ENCODE measurements at places on chromosomes 12 and 14.

DNA sequence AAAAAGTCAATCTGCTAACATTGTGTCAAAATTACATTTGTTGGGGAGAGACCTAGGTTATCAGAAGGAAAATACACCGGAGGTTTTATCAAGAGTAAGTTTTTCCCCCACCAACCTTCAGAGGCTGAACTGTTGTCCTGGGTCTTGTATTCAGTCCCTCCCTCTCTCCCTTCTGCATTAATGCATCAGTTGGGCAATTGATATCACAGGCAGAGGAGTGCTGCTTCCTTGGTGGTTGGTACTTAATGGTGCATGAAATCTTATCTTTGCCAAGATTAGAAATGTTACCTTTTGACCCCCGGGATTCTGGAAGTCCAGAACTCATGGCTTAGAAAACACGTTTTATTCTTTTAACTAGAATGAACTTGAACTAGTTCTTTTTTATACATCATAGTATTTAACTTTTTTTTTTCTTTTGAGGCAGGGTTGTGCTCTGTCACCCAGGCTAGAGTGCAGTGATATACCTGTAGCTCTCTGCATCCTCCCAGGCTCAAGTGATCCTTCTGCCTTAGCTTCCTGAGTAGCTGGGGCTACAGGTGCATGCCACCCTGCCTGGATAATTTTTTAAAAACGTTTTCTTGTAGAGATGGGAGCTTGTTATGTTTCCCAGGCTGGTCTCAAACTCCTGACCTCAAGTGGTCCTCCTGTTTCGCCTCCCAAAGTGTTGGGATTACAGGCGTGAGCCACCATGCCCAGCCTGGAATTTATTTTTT, 4.9 kb downstream of the PCBP2 start:
- no peak for DNase-seq

GRCh38 chr12:4449851-4450221, 4.2 kb upstream of the FGF6 start:
- no peak for DNase-seq

- peak; percentile 58 for DNase-seq
Observed at GRCh38 chr12:57216014-57216911, at the start of gene NXPH4. Gene NXPH4 (plus strand): TSS chr12:57216794. CDS start chr12:57216970, 176 bp downstream.

- no peak for DNase-seq
Observed at GRCh38 chr12:3117591-3118015, 40.4 kb downstream of the TSPAN9 start.

GRCh38 chr14:32190673-32191072, 11.2 kb upstream of the RNU6-7 start:
- no peak for DNase-seq

DNA sequence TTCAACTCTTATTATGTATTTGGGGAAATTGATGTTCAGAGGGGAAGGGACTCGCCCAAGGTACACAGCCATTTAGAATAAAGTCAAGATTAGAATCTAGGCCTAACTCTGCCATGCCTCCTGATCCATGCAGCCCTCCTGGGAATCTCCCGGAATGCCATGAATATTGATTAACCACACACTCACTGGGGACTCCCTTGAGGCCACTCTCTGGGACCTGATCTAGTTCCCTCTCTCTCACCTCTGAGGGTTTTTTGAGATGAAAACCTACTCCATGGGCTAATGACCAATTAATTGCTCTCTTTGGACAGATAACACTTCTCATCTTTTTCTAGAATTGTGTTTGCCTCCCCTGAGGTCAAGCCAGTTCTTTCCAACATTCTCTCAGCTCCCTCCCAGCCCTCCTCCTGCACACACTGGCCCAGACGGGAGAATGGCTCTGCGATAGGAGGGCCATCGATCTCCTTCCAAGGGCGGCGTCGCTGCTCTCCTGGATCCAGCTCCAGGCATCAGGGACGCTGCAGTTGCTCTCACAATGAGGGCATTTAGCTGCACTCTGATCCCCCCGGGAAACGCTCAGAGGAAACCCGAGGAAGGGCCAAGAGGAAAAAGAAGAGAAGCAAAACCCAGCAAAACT, 22.6 kb downstream of the WSCD2 start:
- no peak for DNase-seq

DNA sequence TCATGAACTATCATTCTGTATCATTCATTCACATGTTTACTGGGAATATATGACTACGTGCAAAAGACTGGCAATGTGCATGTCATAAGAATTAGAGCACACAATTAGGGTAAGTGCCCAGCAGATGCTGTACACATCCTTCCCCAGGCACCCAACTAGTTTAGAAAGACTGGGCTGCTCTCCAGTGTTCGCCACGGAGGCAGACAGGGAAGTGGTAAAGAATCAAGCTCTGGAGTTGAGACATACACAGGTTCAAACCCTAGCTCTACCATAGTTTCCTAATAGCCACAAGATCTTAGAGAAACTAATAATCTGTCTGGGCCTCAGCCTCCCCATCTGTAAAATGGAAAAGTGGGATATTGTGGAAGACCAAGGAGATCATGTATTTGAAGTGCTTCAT, 6.8 kb downstream of the TMCC3 start:
- no peak for DNase-seq

- DNase-seq, result no peak
Observed at GRCh38 chr12:72546106-72546505, 273.9 kb downstream of the TRHDE start.

- DNase-seq, result peak; percentile 64
Observed at GRCh38 chr12:130526813-130527212, 189.1 kb downstream of the PIWIL1 start.

GRCh38 chr14:29663281-29663801, 264.3 kb downstream of the PRKD1 start:
- DNase-seq, result no peak

DNA sequence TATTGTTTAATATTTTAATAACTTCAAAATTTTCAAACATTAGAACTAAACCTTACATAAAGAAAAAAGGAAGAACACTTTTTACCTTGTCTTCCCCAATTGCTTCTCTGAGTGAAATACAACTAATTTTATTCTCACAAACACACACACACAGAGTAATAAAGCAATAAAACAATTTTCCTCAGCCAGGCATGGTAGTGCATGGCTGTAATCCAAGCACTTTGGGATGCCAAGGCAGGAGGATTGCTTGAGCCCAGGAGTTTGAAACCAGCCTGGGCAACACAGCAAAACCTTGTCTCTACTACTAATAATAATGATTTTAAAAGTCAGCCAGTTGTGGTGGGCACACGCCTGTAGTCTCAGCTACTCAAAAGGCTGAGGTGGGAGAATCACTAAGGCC, 13.1 kb downstream of the PPP1R12A start:
- no peak for DNase-seq

DNA sequence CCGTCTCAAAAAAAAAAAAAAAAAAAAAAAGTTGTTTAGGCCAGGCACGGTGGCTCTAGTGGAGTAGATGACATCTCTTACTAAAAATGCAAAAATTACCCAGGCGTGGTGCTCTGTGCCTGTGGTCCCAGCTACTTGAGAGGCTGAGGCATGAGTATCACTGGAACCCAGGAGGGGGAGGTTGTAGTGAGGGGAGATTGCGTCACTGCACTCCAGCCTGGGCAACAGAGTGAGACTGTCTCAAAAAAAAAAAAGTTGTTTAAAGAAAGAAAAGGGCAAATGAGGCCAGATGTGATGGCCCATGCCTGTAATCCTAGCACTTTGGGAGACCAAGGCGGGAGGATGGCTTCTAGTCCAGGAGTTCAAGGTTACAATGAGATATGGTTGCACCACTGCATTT, 36.6 kb upstream of the SPPL3 start:
- DNase-seq, result no peak

GRCh38 chr14:98858158-98858557, 413.8 kb downstream of the BCL11B start:
- DNase-seq, result no peak

- no peak for DNase-seq
Observed at GRCh38 chr14:58100735-58101368, 51.2 kb downstream of the ARMH4 start.

DNA sequence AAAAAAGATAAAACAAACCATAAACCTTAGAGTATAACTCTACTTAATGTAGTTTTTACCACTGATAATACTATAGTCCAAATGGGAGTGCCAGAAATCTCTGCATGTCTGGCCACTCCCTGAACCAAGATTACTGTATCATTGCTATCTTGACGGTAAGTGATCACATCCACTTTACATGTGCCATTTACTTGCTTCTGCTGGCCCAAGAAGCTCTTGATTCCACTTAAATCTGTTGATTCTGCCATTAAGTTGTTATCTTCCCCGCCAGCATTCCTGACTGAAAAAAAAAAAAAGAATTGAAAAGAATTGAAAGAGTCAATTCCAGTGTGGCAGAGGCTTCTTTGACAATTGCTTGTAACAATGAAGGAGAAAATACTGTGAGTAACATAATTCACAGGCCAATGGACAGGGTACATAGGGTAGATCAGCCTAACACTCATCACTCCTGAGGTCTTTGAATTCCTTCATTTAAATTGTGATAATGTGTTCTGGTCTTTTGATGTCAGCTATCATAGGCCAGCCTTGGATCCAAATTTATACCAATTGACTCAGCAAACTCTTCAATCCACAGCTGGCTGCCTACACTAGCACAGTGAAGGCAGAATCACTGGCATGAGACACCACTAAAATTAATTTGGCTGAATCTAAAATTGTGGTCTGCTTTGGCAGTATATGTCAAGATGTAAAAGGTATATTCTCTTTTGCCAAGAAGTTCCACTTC, 665.2 kb upstream of the FLRT2 start:
- DNase-seq, result no peak

- no peak for DNase-seq
Observed at GRCh38 chr12:114682785-114683708, 928 bp downstream of the TBX3 start.

DNA sequence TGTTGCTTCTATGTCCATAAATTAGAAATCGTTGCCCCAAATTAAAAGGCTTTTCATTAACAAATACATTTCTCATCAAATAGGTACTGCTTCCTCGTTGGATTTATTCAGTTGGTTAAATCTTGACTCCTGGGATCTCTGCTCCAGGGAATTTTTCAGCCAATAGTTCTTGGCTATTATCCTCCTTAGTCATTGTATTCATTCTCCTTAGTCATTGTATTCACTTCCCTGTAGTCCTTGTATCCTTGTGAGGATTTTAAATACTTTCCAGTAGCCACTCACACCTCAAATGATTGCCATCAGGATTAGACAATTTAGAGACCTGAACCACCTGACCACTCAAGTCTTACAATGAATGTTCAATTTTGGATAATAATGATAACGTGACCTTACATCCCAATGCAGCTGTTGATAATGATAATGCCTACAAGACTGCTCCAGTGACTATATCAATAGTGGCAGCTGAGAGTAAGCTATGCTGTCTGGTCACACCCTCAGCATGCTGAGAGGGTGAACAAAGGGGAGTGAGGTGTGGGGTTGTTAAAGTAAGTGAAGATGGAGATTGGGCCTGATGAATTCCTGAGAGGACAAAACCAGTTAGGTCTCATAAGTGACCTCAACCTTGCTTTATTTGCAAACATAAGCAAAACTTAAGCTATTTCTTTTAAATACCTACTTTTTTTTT, 193.7 kb upstream of the RTL1 start:
- no peak for DNase-seq

- DNase-seq, result no peak
Observed at GRCh38 chr12:92546259-92546634, 156.5 kb upstream of the PLEKHG7 start.

DNA sequence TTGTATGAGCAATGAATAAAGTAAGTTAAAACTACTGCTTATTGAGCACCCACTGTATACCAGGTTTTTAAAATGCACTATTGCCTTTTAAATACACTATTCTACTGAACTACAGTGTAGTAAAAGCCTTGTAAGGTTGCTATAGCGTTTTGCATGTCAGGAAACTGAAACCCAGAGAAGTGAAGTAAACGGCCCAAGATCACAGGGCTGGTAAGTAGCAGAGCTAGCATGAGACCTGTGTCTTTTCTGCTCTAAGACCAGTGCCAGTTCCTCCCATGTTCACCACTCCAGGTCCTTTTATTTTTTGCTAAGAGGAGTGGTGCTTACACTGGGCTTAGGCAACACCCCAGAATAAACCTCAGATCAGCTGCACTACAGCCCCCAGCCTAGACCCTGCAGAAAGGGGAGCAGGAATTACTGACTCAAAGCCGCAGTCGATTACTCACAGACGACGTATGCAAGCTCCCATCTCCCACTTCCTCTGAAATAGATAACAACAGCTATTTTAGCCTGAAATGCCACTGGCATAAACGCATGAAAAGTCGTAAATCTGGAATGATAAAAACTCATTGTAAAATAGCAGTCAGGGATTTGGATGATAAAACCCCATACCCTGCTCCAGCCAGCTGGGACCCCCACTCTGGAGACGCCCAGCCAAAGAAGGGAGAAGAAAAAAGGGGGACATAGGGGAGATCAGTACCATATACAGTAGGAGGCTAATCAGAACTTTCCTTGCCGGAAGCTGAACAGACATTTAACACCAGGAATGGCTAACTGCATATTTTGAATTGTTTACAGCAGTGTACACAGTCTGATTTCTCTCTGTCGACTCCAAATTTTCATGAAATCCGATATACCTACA, 108.3 kb downstream of the NUAK1 start:
- DNase-seq, result no peak

GRCh38 chr12:79056775-79057174, 192.2 kb downstream of the SYT1 start:
- DNase-seq, result no peak

DNA sequence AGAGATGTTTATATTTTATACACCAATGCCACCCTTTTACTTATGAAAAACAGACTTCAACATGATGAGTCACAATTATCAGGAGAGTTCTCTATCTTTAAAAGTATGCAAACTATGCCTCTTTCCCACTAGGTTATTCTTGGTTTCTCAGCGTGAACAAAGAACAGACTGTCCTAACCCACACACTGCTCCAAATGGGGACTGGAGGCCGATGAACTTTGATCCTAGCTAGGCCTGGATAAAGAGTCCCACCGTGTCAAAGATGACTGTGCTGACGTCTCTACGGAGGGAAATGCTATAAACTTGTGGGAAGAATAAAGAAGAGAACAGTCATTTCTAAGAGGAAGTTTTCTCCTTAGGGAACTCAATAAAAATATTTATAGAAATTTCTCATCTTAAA, 160.1 kb downstream of the EPS8 start:
- no peak for DNase-seq

DNA sequence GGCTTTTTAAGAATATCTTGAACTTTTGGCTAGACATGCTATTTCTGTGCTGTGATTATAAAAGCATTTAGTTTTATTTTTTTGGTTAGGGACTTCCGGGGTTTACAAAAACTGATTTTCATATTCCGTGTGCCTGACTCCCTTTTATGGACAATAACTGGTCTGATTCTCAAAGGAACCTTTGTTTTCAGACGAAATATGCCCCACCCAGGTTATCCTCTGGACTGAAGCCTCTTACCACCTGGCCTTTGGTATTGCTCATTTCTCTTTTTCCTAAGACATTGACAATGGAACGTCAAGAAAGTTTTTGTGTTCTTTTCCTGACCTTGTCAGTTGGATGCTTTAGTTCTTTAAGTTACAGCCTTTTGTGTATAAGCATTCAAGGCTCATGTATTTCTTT, 10.8 kb downstream of the TIGAR start:
- DNase-seq, result no peak

DNA sequence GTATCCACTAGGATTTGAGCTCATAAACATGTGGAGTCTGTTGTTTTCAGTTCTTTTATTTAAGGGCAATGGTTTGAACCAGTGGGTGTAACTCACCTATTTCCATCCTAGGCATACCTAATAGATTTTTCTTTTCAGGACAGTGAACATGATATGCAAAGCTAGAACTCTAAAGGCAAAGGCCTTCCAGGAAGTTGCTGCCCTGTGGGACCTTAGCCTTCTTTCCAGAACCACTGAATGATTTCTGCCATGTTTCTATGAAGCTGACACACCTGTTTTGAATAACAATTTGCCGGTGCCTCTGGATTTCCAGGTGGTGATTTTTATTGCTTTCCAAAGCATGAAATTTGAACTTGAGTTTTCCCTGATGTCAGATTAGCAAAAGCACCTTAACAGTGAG, 372.9 kb upstream of the FAR2 start:
- no peak for DNase-seq

Measured in HEK293T (cell line).